ENCODE measurements at places on chromosomes 5 and 9.

- DNase-seq = peak; percentile 5
These were observed 406.6 kb upstream of the TNC start for GRCh38 chr9:115524453-115525059.

- no peak for DNase-seq
These were observed 21.0 kb upstream of the C5orf58 start for GRCh38 chr5:170211575-170212334.

- no peak for DNase-seq
These were observed 91.5 kb upstream of the TUT7 start for GRCh38 chr9:86445671-86446070.

DNA sequence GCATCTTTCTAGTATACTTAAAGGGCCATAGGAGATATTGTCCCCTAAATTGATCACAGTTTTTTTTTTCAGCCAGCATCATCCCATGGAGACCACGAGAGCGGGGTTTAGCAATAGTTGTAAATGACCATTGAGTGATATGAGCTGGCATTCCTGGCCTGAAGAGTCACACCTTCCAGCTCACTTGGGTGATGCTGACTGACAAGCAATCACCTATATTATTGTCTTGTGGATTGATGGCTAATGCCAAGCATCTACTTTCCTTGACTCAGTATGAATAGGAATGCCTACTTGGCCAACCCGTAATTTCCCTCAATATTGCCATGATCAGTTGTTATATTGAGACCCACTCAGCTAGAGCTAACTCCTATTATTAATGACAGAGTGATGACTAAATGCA lies 70.5 kb downstream of the ADAMTSL1 start:
- DNase-seq = peak; percentile 61

DNA sequence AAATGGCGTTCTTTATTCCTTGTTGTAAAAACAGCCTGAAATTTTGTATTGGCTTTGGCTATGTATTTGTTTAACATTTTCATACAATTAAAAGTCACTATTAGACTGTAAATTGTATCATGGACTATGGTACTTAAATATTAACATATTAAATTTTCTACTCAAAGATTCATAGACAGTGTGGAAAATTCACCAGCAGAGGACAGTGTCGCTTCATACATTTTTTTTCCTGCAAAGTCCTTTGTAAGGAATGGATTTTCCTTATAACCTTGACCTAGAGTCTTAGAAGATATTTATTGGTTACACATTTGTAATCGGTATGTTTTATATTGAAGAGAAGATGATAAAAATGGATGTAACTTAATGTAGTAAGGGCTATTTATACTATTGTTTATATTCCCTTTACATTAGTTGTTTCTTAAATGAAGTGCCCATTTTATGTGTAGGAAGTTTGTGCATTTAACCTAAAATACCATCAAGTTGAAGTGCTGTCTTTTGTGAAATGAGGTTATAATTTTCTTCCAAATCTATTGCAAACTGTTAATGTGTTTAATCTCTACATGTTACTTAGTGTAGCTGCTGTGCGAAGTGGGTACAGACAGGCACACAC lies 150.1 kb downstream of the KDM4C start:
- no peak for DNase-seq

- no peak for DNase-seq
These were observed 266.0 kb downstream of the DMAC1 start for GRCh38 chr9:7533376-7534090.

DNA sequence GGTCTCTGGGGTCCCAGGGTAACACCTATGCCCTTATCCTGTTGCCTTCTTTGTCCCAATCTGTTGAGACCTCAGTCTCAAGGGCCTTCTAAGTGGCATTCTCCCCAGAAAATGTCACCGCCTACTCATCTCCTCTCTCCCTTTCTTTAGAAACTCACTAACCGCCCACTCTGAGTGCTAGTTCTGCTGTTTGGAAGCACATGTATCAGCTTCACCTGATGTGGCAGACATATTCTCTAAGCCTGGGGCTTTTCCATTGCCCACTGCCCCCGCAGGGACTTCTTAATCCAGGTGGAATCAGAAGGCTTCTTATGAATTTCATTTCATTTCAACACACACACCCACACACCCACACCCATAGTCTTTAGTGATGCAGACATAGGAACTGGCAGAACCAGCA lies 165.1 kb downstream of the ASTN2 start:
- no peak for DNase-seq

DNA sequence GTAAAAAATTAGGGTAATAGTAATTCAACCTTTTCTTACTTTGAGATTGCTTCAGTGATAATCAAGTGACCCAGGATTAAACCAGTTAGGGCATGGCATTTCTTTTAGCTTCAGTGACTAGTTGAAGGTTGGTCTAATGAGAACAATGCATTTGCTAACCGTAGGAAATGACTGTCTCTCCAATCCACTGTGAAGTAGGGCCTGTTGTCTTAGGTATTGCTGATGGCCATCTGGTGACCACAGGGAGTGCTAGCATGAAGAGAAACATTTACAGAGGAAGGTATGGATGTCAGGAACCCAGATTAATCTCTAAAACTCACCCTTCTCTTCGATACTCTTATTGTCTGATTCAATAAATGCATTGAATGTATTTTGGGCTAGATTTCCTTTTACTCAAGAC lies 535.9 kb upstream of the SEMA6A start:
- no peak for DNase-seq

- DNase-seq = no peak
These were observed 53.3 kb upstream of the SMC5 start for GRCh38 chr9:70205366-70206020.

DNA sequence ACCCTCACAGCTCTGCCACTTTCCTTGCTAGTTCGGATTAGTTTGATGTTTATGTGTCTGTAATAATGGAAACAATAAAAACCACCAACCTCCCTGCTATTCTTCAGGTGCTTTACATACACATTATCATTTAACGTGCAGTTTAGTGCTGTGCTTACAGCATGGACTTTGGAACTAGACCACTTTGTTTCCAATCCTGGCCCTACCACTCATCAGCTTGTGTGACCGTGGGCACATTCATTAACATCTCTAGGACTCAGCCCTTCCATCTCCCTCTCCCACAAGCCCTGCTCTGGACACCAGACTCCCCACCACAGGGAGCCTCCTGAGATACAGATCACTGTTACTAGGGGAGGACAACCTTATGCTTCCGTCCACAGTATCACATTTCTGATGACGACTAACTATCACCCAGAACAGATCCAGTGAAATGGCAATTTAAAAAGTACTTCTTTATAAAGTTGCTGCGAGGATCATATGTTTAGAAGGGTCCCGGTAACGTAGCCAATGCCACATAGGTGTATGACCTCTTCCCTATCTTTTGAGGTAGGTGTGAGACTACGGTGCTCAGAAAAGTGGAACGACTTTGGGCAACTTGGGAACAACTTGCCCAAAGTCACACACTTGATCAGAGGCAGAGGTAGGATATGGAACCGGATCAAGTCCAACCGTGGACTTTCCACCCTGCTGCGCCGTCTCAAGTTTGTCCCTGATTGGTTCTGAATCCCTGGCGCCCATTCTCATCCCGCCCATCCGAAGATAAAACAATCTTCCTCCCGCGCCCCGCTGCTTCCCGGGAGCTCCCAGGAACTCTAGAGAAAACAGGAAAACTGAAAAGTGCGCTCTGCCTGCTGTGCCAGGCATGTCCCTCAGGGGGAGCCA lies 132.4 kb upstream of the NIPBL start:
- DNase-seq = peak; percentile 78

DNA sequence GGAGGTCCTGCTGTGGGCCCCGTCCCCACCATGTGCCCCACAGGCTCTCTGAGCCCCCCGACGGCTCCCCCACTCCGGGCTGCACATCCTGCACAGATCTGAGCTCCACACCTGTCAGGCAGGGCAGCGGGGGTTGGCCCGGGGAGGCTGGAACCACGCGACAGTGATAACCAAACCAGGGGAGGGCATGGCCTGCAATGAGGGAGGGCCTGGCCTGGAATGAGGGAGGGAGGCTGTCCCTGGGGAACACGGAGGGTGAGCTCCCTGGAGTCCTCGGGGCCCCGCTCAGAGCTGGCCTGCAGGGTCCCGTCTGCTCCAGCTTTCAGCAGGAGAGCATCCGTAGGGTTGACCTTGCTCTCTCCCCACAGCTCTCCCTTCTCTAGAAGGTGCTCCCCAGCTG lies 30.5 kb downstream of the SLC9A3 start:
- no peak for DNase-seq

GRCh38 chr5:124064956-124065355 lies 553.0 kb downstream of the CSNK1G3 start:
- no peak for DNase-seq

DNA sequence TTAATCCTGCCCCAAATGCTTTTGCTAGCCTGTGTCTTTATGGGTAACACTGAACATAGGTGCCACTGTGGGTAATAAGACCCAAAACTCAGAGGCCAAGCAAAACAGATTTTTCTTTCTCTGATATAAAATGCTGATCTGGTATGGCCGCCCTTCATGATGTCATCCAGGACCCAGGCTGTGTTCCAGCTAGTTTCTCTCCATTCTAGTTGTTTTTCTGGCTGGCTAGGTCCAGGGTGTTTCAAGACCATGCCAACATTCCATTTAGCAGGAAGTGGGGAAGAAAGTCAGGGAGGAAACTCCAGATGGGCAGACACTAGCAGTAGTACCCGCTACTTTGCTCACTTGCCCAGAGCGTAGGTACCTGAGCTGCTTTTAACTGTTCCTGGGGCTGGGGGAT lies 183.9 kb upstream of the OTULINL start:
- peak; percentile 88 for DNase-seq

DNA sequence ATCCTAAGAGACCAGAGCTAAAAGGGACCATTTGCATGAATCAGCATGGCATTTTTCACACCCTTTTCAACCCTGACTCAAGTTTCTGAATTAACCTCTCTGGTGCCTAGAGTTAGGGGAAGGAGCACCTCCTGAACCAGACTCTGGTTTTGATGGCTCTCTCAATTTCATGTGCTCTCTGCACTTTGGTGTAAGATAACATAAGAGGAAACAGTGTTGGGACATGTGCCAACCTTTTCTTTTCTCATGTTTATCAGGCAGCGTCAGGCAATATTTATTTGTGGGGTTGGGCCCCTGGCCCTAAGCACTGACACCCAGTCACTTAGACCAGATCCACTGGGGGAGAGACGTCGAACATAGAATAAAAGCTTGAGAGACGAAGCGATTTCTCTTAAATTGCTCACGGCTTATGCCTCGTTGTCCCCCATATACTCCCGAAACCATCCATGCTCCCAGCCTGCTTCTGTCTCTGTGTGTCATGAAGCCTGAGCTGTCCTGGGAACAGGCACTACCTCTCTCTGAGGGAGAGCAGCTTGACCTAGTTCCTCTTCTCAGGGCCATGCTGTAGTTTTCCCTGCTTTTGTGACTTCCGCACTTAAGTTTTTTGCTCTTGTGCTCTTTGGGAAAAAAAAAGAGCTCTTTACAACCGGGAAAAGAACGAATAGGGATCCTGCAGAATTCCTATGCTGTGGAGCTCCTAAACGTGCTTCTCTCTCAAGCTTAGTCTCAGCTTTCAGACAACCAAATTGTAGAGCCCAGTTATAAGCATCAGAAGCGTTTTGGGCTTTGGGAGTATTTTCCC lies 195.7 kb downstream of the NR3C1 start:
- no peak for DNase-seq

GRCh38 chr9:78533500-78533899 lies 236.6 kb downstream of the PSAT1 start:
- DNase-seq = no peak

DNA sequence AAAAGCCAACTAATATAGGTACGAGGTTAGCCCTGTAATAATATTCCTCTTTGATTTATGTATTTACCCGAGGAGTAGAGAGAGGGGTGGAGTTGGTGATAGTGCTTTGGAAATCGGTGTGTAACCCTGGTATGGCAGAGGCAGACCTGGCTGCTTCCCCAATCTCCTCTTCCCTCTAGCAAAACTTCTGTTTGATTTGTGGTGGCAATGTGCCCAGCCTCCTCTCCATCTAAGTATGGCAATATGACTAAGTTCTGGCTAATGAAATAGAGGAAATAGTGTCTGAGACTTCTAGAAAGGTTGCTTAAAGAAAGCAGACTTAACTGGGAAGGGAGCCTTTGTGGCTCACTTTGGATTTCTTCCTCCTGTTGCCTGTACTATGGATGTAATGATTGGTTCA lies 491.1 kb downstream of the ENC1 start:
- no peak for DNase-seq

GRCh38 chr5:45195026-45195425 lies 386.3 kb downstream of the MRPS30 start:
- DNase-seq = no peak

- no peak for DNase-seq
These were observed 235.6 kb downstream of the ELAVL2 start for GRCh38 chr9:23590276-23591000.

GRCh38 chr5:108736855-108737254 lies 10.8 kb upstream of the FER start:
- DNase-seq = no peak
